AG10803 (cell line): ENCODE measurements at places on chromosomes 5 and 9.

DNA sequence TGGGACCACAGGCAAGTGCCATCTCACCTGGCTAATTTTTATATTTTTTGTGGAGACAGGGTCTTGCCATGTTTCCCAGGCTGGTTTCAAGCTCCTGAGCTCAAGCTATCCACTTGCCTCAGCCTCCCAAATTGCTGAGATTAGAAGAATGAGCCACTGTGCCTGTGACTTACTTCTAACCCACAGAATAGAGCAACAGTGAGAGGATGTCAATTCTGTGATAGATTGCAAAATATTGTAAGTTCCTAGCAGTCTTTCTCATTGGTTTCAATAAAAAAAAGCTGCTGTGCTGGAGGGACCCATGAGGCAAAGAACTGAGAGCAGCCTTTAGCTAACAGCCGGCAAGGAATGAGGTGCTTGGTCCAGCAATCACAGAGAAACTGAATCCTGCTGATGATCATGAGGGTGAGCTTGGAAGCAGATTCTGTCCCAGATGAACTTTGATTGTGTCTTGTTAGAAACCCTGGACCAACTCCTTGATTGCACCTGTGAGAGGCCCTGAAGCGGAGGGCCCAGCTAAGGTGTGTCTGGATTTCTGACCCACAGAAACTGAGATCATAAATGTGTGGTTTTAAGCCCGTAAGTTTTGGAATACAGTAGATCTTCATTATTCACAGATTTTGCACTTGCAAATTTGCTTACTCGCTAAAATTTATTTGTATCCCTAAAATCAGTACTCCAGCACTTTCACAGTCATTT, 149.7 kb downstream of the GCNT1 start:
- no peak for DNase-seq

DNA sequence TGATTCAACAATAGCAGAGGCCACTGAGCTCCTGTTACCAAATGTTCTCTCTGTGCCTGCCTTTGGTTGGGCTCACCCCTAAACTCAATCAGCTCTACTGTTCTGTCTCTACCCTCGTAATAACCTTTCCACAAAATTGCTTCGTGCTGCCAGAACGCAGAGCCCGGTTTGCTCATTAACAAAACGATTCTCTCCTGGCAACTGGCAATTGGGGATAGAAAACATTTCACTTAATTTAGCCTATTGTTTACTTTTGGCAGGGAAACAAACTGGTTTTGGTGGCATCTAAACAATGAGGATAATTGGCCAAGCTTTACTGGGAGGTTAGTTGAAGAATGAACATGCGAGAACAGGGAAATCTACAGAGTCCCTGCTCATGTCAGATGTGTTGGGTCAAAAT, 56.6 kb downstream of the SLC28A3 start:
- no peak for DNase-seq

- DNase-seq, result peak; percentile 97
Measured at GRCh38 chr9:134492281-134492691, 149.3 kb upstream of the COL5A1 start.

DNA sequence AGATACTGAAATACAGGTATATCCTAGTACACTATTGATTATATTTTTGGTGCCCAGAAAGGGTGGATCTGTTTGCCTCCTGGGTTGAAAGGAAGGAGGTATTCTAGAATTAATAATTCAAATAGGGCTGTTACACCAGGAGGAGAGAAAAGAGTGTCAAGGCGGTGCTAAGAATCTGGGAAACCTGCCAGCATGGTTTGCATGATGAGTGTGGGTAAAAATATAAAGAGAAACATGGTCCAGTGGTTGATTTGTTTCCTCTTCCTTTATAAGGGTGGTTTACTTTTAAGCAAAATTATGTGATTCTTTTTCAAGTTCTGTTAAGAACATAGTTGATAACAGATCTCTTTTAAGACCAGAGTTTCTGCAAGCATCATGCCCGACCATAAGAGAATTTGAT, 69.4 kb upstream of the NFIB start:
- peak; percentile 15 for DNase-seq

DNA sequence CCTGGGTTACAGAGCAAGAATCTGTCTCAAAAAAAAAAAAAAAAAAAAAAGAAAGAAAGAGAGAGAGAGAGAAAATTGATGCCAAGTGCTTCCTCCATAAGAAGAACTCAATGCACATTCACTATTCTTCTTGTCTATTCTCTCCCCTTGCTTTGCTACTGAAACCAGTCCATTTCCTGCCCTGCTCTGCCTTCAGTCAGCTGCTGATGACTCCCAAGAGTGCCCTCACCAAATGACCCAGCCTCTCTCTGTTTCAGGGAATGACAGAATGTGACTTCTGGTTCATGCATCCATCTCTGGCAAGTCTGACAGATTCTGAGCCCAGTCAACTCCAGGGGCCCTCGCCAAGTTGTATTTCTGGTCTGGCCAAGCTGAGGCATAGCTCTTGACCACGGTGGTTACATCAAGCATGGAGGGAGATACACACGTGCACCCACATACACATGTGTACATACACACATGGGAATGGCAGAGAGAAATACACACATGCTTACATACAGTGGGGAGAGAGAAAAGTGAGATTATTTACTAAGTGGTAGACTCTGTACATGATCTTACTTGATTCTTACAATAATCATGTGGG, 106.2 kb downstream of the NSG2 start:
- DNase-seq, result no peak

DNA sequence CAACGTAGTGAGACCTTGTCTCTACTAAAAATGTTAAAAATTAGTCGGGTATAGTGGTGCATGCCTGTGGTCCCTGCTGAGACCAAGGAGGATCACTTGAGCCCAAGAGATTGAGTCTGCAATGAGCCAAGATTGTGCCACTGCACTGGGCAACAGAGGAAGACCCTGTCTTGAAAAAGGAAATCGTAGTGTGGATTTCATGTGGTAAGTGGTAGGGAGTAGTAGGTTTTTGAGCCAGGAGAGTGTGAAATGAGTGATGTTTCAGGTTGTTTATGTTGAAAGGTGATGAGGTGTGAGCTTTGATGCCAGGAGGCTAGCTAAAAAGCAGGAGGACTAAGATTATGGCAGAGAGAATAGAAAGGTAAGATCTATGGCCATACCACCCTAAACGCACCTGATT, 5.9 kb downstream of the MATR3 start:
- DNase-seq, result no peak

DNA sequence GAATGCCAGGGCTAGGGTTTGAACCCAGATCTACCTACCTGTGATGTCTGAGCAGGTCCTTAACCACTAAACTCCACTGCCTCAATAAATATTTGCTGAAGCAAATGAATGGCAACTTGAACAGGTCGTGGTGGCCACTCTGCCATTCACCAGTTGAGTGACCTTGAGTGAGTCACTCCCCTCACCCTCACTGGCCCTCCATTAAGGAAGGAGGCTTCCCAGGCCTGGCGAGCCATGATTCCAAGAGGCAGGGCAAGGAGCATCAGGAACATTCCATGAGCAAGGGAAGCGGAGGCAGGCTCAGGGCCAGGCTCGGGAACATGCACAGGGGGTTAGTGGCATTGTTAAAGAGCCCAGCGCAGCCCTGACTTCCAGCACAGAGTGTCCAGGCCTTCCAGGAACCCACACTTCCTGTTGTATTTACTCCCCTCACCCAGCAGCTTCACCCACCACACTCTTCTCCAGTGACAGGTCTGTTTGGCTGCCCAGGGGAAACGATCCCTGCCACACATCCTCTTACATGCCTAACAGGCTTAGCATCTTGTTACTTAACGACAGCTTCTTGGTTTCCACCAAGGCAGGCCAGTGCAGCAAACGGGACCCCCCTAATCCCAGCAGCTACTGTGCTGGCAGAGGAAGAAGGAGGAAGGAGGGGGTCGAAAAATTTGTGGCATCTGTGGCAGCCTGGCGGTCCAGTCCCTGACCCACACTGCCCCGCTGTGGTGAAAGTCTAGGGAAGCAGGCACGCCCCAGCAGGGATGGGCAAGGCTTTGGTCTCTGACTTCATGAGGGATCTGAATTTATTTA, 43.7 kb upstream of the TTC1 start:
- peak; percentile 66 for DNase-seq

- DNase-seq, result peak; percentile 56
Measured at GRCh38 chr5:149938279-149938678, 6.3 kb downstream of the PDE6A start.

GRCh38 chr9:94443032-94443722, 111.7 kb upstream of the PCAT7 start:
- DNase-seq, result no peak

DNA sequence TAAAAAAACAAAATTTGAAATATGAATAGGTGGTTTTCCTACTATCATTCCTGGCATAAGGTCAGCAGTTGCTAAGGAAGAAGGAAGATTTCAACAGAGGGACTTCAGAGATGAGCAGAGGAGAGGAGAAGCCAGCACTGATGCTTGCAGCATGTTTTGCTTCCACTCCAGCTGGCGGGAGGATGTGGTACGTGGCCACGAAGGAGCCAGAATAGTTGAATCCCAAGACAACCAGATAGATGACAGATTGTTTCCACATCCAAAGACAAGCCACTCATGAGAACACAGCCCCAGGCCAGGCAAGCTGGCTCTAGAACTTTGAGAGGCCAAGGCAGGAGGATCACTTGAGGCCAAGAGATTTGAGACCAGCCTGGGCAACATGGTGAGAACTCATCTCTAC, 15.1 kb downstream of the TIMD4 start:
- DNase-seq, result no peak

- no peak for DNase-seq
Measured at GRCh38 chr9:94932652-94933510, 206.4 kb downstream of the AOPEP start.

DNA sequence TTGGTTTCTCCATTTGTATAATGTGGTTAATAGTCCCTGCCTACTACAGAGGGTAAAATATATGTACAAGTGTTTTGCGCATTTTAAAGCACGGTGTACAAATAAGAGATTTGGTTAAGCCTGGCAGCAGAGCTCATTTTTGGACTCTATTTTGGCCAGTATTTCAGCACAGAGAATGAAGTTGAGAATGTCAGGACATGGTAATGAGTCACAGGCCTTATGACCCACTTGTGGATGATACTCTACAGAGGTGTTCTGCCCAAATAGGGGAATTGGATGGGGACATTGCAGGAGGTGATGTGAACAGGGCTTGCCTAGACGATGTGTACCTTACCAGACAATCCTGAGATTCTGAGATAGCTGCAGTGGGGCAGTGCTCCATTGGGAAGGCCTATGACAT, 50.6 kb downstream of the MELK start:
- DNase-seq, result peak; percentile 28

- no peak for DNase-seq
Measured at GRCh38 chr5:131825404-131826013, 28.7 kb upstream of the FNIP1 start.

- DNase-seq, result peak; percentile 74
Measured at GRCh38 chr5:15938961-15939360, 240.6 kb downstream of the MARCHF11 start.

GRCh38 chr5:6427694-6428093, 21.0 kb upstream of the UBE2QL1 start:
- DNase-seq, result no peak

DNA sequence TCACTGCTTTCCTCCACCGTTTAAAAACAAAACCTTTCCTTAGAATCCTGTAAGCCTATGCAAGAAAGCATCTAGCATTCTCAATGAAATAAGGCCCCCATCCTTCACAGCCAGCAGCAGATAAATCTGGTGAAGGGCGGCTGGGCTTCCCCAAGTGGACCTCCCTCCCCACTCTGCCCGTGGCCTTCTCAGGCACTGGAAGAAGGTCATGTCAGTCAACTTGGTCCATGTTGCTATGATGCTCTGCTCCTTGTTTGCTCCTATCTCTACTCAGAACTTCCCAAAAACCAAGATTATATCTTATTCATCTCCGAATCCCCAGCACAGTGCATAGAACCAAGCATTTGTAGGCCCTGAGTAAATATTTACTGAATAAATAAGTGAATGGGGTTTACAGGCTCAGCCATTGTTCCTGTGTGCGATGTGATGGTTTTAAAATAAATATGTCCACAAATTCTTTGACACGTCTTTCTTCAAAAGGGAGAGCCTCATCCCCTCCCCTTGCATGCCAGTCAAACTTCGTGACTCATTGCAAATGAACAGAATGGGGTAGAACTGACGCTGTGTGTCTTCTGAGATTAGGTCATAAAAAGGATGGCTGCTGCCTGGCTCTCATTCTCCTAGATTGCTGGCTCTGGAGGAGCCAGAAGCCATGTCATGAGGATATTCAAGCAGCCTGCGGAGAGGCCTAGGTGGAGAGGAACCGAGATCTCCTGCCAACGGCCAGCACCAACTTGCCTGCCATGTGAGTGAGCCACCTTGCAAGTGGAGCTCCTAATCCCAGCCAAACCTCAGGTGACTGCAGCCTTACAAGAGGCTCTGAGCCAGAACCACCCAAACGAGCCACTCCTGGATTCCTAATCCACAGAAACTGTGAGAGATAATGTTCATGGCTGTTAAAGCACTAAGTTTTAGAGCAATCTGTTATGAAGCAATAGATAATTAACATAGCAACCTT, 70.5 kb downstream of the MED27 start:
- no peak for DNase-seq

DNA sequence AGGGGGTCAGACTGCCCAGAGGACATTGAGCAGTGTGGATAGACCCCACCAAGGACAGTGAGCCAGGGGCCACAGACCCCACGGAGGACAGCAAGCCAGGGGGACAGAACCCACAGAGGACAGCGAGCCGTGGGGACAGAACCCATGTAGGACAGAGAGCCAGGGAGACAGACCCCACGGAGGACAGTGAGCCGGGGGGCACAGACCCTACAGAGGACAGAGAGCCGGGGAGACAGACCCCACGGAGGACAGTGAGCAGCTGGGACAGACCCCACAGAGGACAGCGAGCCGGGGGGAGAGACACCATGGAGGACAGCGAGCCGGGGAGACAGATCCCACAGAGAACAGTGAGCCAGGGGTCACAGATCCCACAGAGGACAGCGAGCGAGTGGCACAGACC, 3.4 kb upstream of the ZDHHC11 start:
- no peak for DNase-seq

GRCh38 chr5:71482132-71482531, 26.7 kb downstream of the BDP1 start:
- DNase-seq, result peak; percentile 26

DNA sequence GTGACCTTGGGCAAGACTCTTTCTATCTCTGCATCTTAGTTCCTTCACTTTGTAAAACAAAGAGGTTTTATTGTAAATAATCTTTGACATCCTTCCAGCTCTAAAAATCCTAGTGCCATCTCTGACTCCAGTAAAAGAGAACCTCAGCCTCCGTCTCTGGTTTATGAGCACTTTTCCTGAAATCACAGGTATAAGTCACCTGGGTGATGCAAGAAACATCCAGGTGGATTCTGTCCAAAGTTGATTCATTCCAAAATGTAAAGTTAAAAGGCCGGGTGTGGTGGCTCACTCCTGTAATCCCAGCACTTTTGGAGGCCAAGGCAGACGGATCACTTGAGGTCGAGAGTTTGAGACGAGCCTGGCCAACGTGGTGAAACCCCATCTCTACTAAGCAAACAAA, 21.1 kb upstream of the UBAP2 start:
- DNase-seq, result no peak

GRCh38 chr9:8037745-8038144, 238.2 kb upstream of the DMAC1 start:
- DNase-seq, result no peak
